CD8-positive, alpha-beta T cell (primary cell): ENCODE measurements at places on chromosomes 16 and 17. TPM values are rescaled to one million over a fixed set of nuclear protein-coding genes. Genes with fewer than 3 reads are reported as not detected.

RCVRN gene
- total RNA-seq: not detected

- DNase-seq: no peak
Observed at GRCh38 chr17:51423421-51424160, 163.2 kb downstream of the UTP18 start.

GRCh38 chr17:66701462-66701861 is 133.5 kb upstream of the CACNG5 start:
- DNase-seq: no peak

EFNB3 gene
- total RNA-seq: not detected

HS3ST2 gene
- total RNA-seq: not detected

KCNH4 gene
- 0.42 TPM for total RNA-seq

DNA sequence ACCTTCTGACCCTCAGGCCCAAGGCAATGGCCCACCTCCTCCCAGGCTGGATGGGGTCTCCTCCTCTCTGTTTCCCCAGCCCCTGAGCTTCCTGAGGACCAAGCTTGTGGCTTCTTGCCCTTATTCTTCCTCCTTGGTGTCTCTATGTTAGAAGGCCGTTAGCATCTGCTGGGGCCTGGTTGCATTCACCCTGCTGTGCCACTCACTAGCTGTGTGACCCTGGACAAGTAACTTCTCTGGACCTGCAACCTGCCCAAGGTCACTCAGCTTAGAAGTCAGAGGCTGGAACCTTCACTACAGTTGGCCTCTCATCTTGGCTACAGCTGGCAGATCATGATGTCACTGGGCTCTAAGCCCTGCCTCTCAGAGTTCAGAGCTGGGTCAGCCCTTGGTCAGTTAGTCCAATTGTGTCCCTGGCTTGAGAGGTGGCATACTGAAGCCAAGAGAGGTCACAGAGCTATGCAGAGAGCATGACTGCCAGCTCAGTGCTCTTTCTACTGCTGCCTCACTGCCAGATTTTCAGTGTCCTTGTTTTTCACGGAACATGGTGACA is 3.0 kb downstream of the MT2A start:
- no peak for DNase-seq

DNA sequence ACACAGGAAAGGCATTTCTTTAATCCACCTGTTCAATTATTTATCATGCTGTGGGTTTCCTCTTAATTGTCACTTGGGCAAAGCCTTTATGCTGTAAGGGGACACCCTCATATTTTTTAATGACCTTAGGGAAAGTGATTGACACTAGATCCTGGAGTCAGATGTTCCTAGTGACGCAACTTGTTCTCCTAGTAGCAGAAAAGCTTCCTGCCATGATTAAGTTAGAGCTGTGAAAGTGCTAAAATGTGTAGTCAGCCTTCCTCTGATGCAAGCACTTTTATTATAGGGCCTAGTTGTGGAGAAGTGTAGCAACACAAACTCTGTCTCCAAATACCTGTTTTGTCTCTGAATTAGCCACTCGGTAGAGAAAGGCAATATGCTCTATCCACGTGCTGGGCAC is 12.3 kb downstream of the TMEM100 start:
- no peak for DNase-seq

GRCh38 chr16:2720064-2720457 is at the start of gene PRSS27:
PRSS27 (minus strand) TSS chr16:2720224; CDS start chr16:2720160, 64 bp downstream.
- no peak for DNase-seq

- DNase-seq: peak; percentile 66
Observed at GRCh38 chr17:78258323-78259191, 27.1 kb downstream of the TMEM235 start.
